Caudate nucleus (tissue), 63 donors: ENCODE measurements at places on chromosomes 11 and 22.

- DNase-seq, result peak; percentile 83
Measured at GRCh38 chr11:65817835-65818680, 15.7 kb upstream of the SNX32 start.

DNA sequence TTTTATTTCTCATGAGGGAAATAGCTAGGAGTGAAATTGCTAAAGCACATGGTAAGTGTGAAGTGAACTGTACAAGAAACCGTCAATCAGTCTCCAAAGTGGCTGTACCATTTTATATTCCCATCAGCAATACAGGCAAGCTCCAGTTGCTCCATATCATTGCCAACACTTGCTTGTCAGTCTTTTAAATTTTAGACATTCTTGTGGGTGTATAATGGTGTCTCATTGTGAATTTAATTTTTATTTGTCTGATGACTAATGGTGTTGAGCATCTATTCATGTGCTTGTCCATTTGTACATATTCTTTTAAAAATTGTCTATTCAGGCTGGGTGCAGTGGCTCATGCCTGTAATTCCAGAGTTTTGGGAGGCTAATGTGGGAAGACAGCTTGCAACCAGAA, 34.1 kb upstream of the SMCO4 start:
- no peak for DNase-seq

- no peak for DNase-seq
Measured at GRCh38 chr11:65435411-65435931, 12.9 kb downstream of the NEAT1 start.

GRCh38 chr11:24748261-24748660, 251.4 kb downstream of the LUZP2 start:
- no peak for DNase-seq

DNA sequence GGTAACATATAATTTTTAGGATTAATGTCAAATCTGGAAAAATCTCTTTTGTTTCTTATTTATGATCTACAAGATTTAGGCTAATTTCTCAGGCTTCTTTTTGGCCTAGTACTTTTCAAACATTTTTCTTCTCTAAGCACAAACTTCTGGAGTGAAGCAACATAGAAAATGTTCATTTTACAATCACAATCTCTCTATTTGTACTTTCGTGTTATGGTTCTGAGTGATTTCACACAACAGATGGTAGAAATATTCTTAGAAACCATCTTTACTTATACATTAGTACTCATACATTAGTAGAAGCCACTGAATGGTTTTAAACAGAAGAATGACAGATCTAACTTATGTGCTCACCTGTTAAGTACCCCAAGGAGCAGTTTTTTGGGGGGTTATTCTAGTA, 106.3 kb upstream of the ANO3 start:
- DNase-seq, result no peak

- DNase-seq, result no peak
Measured at GRCh38 chr11:72224564-72225410, at the start of gene INPPL1. INPPL1 (plus strand) TSS chr11:72224767; CDS start chr11:72224985, 218 bp downstream.

DNA sequence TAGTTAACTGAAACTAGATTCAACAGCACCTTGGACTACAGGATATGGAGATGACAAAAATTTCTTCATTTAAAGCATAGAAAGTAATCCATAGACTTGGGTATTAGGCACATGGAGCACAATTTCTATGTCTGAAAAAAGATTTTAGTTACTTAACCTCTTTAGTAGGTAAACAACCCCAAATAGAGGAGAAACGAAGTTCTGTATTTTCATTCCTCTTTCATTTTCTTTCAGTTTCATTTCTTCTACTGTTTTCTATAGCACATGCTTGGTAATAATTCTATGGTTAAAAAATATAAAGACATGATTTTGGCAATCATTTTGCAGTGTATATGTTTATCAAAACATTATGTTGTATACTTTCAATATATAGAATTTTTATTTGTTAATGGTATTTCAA, 99.5 kb downstream of the CASP12 start:
- no peak for DNase-seq

DNA sequence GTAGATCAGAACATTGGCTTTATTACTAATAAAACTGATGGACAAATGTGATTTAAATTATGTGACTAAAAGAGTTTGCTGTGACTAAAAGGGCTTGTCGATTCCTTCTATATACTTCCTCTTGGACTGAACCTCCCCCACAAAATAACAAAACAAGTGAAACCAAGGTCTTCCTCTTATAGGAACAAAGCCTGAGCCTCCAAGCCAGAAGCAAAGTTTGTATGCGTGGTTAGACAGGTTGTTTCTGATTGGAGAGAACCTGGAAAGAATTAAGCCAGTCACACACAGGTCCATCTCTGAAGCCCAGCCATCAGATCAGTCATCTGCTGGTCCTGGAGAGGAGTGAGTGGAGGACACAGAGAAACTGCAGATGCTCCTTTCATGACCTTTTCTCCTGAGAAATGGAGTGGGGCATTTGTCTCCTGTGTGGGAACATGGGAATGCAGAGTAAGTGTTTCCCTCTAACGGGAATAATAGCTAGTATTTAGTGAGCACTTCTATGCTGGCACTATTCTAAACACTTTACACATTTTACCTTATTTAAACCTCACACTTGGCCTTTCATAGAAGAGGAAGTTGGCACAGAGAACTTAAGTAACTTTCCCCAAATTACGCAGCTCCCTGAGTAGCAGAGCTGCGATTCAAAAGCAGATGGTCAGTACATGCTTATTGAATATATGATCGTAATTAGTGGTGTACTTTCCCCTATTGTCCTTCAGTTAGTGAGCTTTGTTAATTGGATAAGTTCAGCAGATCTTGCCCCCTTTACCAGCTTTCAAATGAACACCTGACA, 77.1 kb downstream of the UVRAG start:
- DNase-seq, result no peak

DNA sequence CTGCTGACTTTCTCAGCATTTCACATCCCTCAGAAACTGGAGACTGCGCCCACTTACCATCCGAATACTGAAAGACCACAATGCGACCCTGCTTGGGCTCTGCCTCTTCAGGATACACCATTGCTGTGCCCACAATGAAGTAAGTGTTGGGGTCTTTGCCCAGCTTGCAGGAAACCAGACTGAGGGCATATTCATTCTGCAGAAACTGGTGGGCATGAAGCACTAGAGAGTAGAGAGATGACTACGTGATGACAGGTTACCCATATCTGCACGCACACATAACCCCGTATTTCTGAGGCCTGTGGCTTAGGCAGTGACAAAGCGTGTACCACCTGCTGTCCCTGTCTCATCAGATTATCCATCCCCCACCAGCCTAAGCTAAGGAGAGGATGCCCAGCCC, 14.6 kb upstream of the VWCE start:
- DNase-seq, result no peak
